BJ (cell line): ENCODE measurements at places on chromosomes 2 and 18.
A peak's percentile ranks its signal among the peaks of the same experiment; 100 is the strongest.

GRCh38 chr18:23573626-23574431, 12.5 kb downstream of the NPC1 start:
- DNase-seq, result no peak

DNA sequence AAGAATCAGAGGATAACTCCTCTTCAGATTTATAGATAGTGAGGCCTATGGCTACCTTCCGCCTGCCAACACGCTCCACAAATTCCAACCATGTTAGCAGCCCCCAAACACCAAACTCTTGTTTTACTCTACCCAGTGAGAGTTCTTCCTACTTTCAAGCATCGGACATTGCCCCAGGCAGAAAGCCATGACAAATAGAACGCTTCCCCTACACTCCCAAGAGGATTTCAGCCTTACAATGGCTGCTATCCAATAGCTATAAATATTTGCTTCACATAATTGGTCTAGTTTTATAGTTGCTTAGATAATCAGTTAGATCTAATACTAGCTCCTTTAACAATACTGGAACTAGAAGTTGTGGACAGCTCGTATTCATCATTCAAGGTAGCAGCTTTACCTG, 503.4 kb upstream of the VRK2 start:
- no peak for DNase-seq

DNA sequence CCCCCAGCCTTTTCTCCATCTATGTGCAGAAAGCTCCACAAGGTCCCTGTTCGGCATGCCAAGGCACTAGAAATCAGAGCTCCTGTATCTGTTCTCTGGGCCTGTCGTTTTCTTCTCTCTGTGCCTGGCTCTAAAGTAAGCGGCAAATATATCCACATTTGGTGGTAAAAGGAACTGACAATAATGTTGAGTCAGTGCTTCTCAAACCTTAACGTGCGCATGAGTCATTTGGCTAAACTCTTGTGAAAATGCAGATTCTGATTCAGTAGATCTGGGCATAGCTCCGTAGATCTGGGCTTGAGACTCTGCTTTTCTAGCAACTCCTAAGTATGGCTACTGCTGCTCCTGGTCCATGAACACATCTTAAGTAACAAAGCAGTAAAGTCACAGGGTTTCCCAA, 16.5 kb upstream of the ACSL3 start:
- DNase-seq, result peak; percentile 74

- no peak for DNase-seq
Observed at GRCh38 chr18:51168960-51169662, 28.4 kb downstream of the MEX3C start.

DNA sequence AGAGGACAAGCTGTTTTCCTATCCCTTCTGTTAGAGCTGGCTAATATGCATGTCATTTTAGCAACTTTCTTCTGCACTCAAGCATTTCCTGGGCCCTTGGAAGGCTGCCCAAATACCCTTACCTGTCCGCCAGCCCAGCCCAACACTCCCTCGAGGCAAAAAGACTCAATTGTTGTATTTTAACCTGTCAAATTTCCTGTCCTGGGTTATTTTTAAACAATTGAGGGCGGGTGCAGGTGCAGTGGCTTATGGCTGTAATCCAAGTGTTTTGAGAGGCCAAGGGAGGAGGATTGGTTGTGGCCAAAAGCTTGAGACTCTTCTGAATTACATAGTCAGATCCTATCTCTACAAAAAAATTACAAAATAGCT, 125.0 kb upstream of the ARHGAP28 start:
- no peak for DNase-seq

DNA sequence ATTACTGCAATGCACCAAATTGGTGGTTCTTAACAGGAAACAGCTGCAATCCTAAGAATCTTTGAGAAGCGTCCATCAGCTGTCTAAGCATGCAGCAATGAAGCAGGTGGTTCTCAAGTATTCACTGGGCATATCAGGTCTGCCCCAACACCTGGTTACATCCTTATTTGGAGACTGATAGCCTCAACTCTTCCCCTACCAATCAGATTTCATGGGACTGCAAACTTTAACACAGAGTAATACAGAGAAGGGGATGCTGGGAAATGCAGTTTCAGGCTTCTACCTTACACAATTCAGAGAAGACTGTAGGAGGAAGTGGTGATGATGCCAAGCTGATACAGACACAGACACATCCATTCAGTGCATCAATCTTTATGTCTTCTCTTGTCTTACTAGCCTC, 240.5 kb downstream of the BCL2 start:
- no peak for DNase-seq
